ENCODE measurements at places on chromosomes 7 and 10.

DNA sequence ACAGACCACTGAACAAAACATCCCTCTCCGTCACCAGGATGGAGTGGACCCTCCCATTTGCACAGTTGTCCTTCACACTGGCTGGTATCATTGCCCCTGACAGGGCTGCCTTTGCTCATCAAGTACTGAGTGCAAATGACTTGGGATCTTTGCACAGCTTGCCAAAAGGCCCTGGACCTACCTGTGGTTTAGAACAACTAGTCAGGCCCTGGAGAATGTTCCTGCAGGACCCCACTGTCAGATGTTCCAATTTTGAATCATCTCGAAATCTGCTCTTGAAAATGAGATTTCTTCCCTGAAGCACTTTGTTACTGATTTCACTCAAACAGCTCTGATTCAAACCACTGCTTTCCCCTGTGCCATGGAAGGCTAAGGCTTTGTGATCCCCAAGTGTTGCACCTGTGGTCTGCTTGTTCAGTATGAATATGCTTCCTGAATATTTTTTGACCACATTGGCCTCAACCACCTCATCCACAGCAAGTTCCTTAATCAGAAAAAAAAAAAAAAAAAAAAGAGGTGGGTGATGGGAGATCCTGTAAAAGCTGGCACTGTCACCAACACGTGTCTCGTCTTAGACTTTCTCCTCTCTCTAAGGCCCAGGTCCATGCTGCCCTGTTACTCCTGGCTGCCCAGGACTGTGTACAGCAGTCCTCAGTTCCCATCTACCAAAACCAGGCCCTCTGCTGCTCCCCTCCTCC is 2.7 kb upstream of the AOAH start:
- DNase-seq = no peak

DNA sequence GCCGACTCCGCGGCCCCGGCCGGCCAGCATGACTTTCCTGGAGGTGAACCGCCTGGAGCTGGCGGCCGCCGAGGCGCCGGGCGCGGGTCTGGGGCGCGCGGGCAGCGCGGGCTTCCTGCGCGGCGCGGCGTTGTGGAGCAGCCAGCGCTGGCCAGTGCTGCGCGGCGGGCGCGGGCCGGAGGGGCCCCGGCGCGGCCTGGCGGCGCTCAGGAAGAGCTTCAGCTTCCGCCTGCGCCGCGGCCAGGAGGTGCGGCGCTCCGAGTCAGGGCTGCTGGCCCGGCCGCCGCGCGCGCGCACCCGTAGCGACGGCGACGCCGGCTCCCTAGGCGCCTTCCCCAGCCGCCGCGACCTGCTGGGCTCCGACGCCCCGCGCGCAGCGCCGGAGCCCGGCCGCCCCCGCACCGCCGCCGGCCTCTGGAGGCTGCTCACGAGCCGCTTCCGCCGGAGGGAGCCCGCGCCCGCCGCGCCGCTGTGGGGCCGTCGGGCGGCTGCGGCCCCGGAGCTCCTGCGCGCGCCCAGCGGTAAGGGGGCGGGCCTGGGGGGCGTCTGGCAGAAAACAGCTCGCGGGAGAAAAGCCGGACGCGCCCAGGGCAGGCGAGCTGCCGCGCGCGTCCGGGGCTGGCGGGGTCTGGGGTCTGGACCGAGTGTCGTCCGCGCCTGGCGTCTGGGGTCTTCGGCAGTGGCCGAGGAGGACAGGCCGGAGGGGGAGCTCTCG is 29.0 kb downstream of the AGAP3 start:
- DNase-seq = no peak

DNA sequence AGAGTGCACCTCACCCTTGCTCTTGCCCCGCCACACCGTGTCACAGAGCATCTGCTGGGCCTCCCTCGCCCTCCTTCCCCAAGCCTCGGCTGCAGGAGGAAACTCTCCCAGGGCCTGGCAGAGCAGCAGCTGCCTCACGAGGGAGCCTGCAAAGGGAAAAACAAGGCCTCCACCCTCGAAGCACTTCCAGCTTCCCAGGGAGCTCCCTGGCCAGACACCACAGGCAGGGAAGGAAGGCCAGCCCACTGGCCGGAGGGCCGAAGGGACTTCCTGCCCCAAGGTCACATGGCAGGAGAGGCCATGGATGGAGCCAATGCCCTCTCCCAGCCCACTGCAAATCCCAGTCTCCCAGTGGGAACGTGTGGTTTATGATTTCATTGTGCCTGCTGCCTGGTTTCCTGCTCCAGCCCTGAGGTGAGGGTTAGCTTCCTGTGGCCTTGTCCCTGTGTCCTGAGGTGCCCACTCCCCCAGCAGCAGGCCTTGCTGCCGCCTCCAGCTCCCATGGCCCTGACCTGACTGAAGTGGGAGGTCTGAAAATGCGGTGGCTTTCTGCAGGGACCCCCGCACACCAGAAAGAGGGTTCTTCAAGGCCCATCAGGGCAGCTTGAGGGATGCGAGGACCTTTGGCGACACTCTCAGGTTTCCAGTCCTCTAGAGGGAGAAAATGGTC is 100.5 kb upstream of the PPIF start:
- no peak for DNase-seq

DNA sequence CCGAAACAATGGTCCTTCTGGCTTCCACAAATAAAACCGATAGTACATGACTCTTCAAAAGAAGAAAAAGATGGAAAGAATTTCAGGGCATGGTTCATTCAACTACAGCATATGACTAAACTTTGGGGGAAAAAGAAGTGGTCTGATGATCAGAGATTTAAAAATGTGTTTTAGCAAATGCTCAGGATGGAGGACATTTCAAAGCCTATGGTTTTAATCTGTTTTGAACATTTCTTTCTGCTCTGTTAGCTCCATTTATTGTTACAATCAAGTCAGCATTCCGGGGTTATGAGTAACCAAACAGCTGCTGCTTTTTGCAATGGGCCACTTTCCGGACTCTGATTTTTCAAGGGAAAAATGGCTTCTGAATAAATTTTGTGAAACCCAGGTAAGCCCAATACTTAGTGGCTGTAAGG is 142.4 kb downstream of the CUBN start:
- no peak for DNase-seq

GRCh38 chr10:104233817-104234216 is 1.7 kb upstream of the CFAP43 start:
- no peak for DNase-seq

GRCh38 chr10:49293208-49293603 is 5.8 kb upstream of the C10orf71 start:
- no peak for DNase-seq

GRCh38 chr10:92848441-92849233 is at the start of gene EXOC6:
TSS of gene EXOC6 (plus strand) at chr10:92848520. CDS start at chr10:92848534, 14 bp downstream.
- peak; percentile 66 for DNase-seq

- no peak for DNase-seq
Observed at GRCh38 chr10:69486922-69487730, 35.9 kb downstream of the TSPAN15 start.

- no peak for DNase-seq
Observed at GRCh38 chr10:29780096-29780495, 145.3 kb upstream of the SVIL start.

DNA sequence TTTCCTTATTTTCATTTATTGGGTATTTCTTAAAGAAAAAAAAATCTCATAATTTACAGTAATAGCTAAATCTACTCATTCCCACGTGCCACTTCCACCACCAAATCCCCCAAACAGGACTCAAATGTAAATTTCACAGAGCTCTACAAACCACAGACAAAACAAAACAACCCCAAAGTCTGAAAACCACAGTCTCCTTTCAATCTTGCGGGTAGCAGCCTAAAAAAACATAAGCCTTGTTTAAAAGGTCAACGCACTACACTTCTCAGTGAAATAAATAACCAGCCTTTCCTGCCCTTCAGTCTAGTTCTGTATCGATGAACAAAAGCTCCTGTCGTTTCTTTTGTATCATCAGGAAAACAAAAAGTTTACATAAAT is 121.8 kb upstream of the AFAP1L2 start:
- DNase-seq = no peak

- no peak for DNase-seq
Observed at GRCh38 chr10:89367529-89367928, 10.3 kb upstream of the IFIT1B start.

DNA sequence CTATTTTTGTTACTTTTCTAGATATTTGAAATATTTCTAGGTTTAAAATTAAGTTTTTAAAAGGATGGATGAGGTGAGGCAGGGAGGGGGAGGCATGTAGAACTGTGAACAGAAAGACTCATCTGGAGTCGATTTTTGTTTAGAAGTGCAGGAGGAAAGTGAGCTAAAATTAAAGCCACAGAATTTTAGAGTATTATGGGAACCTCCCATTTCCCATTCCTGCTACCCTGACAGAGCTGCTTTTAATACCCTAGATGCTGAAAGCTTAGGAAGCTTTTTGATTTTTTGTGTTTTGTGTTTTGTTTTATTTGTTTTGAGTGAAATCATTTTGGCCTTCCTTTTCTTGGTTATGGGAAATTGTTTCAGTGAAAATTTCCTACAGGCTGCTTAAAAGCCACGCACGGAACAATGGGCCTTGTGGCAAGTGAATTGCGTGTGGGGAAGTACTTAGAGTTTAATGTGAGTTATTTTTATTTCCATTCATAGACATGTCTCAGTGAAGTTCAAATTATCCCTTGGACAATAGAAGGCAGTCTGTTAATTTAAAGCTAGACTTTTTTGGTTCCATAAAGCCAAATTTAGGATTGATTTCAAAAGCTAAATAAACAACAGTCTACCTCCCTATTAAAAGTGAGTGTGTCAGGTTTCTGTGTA is 102.0 kb upstream of the HDAC9 start:
- DNase-seq = peak; percentile 32
